ENCODE measurements at places on chromosomes 2 and 18.

- DNase-seq: no peak
These were observed 19.5 kb downstream of the LIPG start for GRCh38 chr18:49581371-49581770.

- DNase-seq: no peak
These were observed 10.2 kb downstream of the MLPH start for GRCh38 chr2:237497009-237497837.

DNA sequence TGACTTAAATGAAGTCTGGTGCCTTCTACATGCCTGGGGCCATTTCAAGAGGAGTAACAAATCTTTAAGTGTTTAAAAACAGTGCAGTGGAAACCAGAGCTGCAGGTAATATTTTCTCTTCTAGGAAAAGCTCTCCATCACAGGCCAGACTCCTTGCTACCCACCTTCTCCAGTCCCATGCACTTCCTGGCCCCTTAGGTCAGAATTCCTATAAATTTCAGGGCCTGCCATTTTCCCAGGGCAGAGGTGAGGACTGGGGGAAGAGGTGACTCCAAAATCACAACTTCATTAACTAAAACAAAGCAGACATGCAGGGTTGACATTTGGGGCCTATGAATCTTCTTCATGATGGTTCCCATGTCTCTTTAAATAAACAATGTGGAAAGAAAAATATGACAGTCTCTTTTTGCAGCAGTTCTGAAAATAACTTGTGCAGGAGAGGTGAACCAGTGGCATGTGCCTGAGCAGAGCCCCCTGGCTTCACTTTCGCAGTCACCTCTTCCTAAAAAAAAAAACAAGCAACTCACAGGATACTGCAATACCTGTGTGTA is 63.7 kb upstream of the TANC1 start:
- no peak for DNase-seq

DNA sequence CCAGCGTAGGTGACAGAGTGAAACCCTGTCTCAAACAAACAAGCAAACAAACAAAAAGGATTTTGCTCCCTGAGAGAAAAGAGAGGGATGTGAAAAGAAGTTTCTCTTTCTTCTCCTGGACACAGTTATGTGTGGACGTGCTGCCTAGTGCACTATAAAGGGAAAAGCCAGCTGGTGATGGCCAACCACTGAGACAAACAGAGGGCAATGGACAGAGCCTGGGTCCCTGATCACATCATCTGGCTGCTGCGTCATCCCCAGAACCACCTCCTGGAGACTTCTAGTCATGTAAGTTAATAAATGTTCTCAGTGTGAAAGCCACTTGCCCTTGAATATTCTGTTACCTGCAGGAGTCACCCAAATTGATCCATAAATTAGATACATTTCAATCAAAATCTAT is 184.9 kb downstream of the PDE11A start:
- no peak for DNase-seq

DNA sequence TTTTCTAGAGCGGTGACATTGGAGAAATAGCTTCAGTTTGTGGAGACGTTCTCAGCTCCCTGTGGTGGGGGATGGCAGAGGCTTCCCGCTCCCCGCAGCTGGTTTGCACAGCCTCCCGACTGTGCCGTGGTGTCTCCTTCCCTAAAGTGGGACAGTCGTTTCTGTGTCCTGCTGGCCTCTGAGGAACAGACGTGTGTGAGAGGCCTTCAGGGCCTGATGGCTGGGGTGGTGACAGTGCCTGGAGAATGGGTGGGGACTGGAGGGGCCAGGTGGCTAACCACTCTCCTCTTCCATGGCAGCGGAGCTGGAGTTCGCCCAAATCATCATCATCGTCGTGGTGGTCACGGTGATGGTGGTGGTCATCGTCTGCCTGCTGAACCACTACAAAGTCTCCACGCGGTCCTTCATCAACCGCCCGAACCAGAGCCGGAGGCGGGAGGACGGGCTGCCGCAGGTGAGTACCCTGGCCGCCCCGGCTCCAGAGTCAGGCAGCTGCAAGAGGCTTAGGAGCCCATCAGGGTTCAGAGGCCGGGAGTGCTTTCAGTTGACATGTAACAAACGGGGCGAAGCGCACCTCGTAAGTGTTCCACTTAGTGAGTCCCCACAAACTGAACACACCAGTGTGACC is 105.4 kb downstream of the FAM210A start:
- no peak for DNase-seq

DNA sequence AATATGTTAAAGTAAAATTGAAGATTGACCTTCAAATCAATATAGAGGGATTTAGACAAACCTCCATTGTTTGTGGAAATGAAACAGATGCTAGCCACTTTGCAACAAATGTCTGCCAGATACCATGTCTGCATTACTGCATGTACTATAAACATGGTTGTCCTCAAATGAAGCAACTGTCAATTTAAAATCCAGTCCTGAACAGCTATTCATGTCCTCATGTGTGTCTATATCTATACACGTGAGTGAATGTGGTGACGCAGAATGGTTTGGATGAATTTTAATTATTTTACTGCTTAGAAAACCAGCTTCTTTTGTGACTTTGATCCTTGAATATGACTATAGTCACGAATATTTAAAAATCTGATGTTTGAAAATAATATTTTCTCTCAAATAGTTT is 71.5 kb downstream of the NYAP2 start:
- no peak for DNase-seq

GRCh38 chr18:48949050-48949605 is 1.6 kb downstream of the SMAD7 start:
- no peak for DNase-seq

- DNase-seq: no peak
These were observed 82.1 kb downstream of the EIF2AK3 start for GRCh38 chr2:88545118-88545517.

Data from putamen (tissue), 1 donor.